Stomach (tissue), 19 donors: ENCODE measurements at places on chromosomes 16 and 17. TPM values are rescaled to one million over a fixed set of nuclear protein-coding genes. Genes with fewer than 3 reads are reported as not detected.

ASPA gene
- 7.3 TPM for total RNA-seq

TNK1 gene
- 22.2 TPM for total RNA-seq

EXOC3L1 gene
- 1.3 TPM for total RNA-seq

MFSD6L gene
- not detected for total RNA-seq

SDR42E1 gene
- total RNA-seq: 4.0 TPM

GRCh38 chr17:44144966-44145739, 3.4 kb downstream of the HROB start:
- DNase-seq: no peak
- no peak overlapping the region for H3K4me3 ChIP-seq
- H3K36me3 ChIP-seq: no peaks in the 10 kb centered on the region
- no peaks in the 10 kb centered on the region for H3K27me3 ChIP-seq

DNA sequence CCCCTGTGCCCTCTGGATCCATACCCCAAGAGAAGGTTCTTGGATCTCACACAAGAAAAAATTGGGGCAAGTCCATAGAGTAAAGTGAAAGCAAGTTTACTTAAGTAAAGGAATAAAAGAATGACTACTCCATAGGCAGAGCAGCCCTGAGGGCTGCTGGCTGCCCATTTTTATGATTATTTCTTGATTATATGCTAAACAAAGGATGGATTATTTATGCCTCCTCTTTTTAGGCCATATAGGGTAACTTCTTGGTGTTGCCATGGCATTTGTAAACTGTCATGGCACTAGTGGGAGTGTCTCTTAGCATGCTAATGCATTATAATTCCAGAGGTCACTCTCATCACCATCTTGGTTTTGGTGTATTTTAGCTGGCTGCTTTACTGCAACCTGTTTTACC, 70.8 kb downstream of the NLK start:
- H3K27ac ChIP-seq: no peak overlapping the region
- H3K4me3 ChIP-seq: no peak overlapping the region
- no peak for DNase-seq
- H3K27me3 ChIP-seq: no peaks in the 10 kb centered on the region
- peaks cover 32% of the 10 kb centered on the region for H3K4me1 ChIP-seq

DNA sequence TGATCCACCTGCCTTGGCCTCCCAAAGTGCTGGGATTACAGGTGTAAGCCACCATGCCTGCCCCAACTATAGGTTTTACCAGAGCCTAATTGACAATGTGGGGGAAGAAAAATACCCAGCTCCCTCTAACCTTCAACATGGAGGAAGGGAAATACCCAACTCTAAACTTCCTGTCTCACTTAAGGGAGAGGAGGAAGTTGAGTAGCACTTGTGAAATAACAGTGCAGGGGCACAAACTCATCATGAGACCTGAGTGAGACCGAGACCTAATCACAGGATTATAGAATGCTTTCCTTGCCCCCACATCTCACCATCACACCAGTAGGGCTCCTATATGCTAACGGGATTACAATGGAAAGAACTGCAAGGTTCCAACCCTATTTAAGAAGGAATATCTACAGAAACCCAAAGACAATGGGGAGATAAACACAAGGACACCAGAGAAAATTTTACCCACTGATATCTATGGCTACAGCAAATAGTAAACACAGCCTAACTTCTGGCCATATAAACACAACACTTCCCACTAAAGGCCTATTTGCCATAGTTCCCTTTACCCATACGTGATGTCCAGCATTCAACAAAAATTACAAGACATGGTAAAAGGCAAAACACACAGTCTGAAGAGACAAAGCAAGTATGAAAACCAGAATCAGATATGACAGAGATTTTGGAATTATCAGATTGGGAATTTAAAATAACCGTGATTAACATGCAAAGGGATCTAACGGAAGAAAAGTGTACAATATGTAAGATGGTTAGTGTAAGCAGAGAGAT, 26.9 kb downstream of the OR3A1 start:
- no peaks in the 10 kb centered on the region for H3K27me3 ChIP-seq
- DNase-seq: no peak
- no peak overlapping the region for H3K4me3 ChIP-seq
- H3K36me3 ChIP-seq: no peaks in the 10 kb centered on the region
- no peak overlapping the region for H3K27ac ChIP-seq
